Activated CD8-positive, alpha-beta T cell treated with anti-CD3 and anti-CD28 coated beads, Interleukin-2, amount 10 ng/mL, durations not matched to agents 7 days and 5 days (primary cell): ENCODE measurements at places on chromosomes 1 and 21. TPM values are rescaled to one million over a fixed set of nuclear protein-coding genes. Genes with fewer than 3 reads are reported as not detected.

- no peak overlapping the region for H3K27ac ChIP-seq
- DNase-seq = no peak
- no peaks in the 10 kb centered on the region for H3K4me1 ChIP-seq
- no peak overlapping the region for H3K4me3 ChIP-seq
- no peaks in the 10 kb centered on the region for H3K27me3 ChIP-seq
- no peaks in the 10 kb centered on the region for H3K36me3 ChIP-seq
These were observed 34.3 kb upstream of the SYCP1 start for GRCh38 chr1:114820392-114820791.

DNA sequence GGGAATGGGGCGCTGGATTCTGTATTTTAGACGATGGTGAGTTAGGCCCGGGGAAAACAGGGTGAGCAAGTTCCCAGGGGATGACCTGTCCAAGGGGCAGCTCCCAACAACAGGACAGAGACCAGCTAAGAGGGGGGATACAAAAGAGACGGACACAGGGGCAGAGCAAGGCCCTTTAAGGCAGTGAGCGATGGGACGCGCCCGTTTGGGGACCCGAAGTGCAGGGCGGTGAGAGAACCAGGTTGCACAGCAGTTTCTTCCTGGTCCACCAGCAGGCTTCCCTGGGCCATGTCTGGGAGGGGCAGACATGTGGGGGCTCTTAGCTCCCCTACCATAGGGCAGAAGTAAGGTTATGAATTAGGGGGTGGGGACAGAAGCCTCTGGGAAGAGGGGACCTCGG is 22.0 kb downstream of the INAVA start:
- no peak overlapping the region for H3K27ac ChIP-seq
- H3K4me1 ChIP-seq = no peaks in the 10 kb centered on the region
- H3K36me3 ChIP-seq = no peaks in the 10 kb centered on the region
- DNase-seq = no peak
- no peak overlapping the region for H3K4me3 ChIP-seq

- no peak overlapping the region for H3K4me3 ChIP-seq
- H3K4me1 ChIP-seq = no peaks in the 10 kb centered on the region
- H3K27me3 ChIP-seq = peaks cover 35% of the 10 kb centered on the region
- no peaks in the 10 kb centered on the region for H3K36me3 ChIP-seq
- no peak overlapping the region for H3K27ac ChIP-seq
- no peak for DNase-seq
These were observed 152.9 kb downstream of the FCRL5 start for GRCh38 chr1:157399343-157399983.

Gene SPRR5
- total RNA-seq = not detected

Gene PROK1
- total RNA-seq = not detected

Gene PLA2G2F
- total RNA-seq = not detected

Gene PGLYRP3
- total RNA-seq = not detected
